A549 (cell line): ENCODE measurements at places on chromosomes 16 and 17. TPM values are rescaled to one million over a fixed set of nuclear protein-coding genes. Genes with fewer than 3 reads are reported as not detected.

Gene NOS2
- 0.13 to 0.18 TPM (median 0.17 TPM) in 3 replicates for polyA plus RNA-seq

Gene GPRC5C
- polyA plus RNA-seq = 42.4 to 49.2 TPM (median 44.0 TPM) in 3 replicates

Gene PGP
- 27.7 to 33.7 TPM (median 31.9 TPM) in 3 replicates for polyA plus RNA-seq

Gene IL17C
- not detected in 3 replicates for polyA plus RNA-seq

Gene CX3CL1
- polyA plus RNA-seq = 0.08 to 0.17 TPM (median 0.08 TPM) in 3 replicates

GRCh38 chr16:68416057-68417046, 32.0 kb downstream of the SMPD3 start:
- no peak for DNase-seq

DNA sequence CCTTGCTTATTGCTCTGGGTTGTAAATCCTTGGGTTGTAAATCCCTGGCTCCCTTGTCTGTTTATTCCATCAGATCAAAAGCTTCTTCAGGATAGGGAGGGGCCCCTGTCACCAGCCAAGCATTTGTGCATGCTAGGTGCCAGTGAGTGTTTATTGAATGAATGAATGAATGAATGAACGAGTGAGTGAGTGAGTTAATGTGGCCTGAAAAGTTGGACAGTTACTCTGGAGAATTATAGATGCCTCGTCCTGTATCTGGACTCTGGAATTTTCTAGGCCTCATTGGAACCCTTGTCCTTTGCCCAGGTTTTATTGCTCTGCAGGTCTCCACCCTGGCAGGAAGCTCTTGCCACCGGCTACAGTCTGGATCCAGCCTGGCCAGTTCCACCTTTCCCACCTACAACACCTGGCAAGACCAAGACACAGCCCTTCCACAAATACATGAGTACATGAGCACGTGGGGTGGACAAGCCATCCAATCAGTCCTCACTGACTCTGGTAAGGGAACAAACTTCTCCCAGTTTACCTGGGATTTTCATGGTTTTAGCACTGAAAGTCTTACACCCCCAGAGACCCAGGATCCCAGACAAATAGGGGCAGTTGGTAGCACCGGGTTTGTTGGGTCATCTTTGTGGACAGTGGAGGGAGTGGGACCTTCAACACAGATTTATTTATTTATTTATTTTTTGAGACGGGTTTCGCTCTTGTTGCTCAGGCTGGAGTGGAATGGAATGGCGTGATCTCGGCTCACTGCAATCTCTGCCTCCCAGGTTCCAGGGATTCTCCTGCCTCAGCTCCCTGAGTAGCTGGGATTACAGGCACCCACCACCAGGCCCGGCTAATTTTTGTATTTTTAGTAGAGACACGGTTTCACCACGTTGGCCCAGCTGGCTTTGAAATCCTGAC, 14.7 kb upstream of the CDH1 start:
- no peak for DNase-seq

- DNase-seq = no peak
Measured at GRCh38 chr16:79769270-79769927, 168.9 kb upstream of the MAF start.

GRCh38 chr17:33687831-33688230, 394.7 kb upstream of the ASIC2 start:
- no peak for DNase-seq

DNA sequence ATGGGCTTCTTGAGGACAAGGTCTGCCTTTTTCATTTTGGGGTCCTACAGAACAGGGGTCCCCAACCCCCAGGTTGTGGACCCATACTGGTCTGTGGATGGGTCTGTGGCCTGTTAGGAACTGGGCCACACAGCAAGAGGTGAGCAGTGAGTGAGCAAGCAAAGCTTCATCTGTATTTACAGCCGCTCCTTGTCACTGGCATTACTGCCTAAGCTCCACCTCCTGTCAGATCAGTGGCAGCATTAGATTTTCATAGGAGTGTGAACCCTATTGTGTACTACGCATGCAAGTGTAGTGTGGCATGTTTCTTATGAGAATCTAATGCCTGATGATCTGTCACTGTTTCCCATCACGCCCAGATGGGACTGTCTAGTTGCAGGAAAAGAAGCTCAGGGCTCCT, 33.9 kb downstream of the ERN1 start:
- DNase-seq = no peak

- no peak for DNase-seq
Measured at GRCh38 chr16:14502256-14502875, 127.7 kb downstream of the PARN start.

DNA sequence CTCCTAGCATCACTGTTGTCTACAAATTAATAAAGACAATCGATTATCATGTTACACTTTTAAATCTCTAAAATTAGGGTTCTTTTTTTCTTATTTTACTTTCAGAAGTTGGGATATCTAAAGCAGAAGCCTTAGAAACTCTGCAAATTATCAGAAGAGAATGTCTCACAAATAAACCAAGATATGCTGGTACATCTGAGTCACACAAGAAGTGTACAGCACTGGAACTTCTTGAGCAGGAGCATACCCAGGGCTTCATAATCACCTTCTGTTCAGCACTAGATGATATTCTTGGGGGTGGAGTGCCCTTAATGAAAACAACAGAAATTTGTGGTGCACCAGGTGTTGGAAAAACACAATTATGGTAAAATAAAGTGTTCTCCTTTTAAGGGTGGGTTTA, 2.4 kb downstream of the RAD51C start:
- DNase-seq = no peak

DNA sequence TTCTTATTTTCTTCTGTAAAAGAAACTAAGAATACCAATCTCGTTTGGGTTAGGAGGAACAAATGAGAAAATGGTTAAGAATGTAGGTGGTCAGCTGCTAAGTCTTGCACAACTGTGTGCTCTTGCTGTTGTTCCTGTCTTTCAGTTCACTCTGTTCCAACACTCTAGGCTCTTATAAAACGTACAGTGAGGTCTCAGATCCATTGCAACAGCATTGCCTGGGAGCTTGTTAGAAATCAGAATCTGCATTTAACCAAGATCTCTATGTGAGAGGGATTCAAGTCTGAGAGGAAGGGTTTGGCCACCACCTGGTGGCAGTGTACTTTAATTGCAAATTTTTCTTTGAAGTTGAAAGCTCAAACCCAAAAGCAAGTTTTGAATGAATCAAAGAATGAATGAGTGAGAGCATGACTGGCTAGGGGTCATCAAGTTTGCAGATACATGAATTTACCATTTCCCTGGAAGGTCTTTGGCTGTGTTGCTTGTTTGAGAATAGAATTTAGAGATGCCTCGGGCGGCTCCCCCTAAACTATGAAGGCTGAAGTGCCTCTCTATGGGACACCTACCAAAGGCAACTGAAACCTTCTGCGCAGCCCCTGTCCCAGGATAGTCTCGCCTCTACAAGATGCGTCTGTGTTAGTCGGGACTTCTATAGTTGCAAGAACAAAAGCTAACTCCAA, 2.5 kb downstream of the ALOX15B start:
- DNase-seq = peak; percentile 81

- DNase-seq = no peak
Measured at GRCh38 chr17:72463287-72464102, 342.7 kb downstream of the SOX9 start.
